Dorsolateral prefrontal cortex (tissue), 122 donors: ENCODE measurements at places on chromosomes 7 and 10. TPM values are rescaled to one million over a fixed set of nuclear protein-coding genes. Genes with fewer than 3 reads are reported as not detected.

The CASTOR2 gene
- 103 TPM for total RNA-seq

GRCh38 chr10:75575940-75576339, 144.5 kb downstream of the LRMDA start:
- DNase-seq = no peak

GRCh38 chr7:38185395-38186307, 7.6 kb downstream of the STARD3NL start:
- DNase-seq = no peak

The TSPAN12 gene
- total RNA-seq = 5.0 TPM

The ZSCAN21 gene
- 16.2 TPM for total RNA-seq

- no peak for DNase-seq
Measured at GRCh38 chr7:110718503-110719205, 372.3 kb upstream of the LRRN3 start.

- DNase-seq = no peak
Measured at GRCh38 chr7:85529831-85530230, 343.0 kb upstream of the SEMA3D start.

DNA sequence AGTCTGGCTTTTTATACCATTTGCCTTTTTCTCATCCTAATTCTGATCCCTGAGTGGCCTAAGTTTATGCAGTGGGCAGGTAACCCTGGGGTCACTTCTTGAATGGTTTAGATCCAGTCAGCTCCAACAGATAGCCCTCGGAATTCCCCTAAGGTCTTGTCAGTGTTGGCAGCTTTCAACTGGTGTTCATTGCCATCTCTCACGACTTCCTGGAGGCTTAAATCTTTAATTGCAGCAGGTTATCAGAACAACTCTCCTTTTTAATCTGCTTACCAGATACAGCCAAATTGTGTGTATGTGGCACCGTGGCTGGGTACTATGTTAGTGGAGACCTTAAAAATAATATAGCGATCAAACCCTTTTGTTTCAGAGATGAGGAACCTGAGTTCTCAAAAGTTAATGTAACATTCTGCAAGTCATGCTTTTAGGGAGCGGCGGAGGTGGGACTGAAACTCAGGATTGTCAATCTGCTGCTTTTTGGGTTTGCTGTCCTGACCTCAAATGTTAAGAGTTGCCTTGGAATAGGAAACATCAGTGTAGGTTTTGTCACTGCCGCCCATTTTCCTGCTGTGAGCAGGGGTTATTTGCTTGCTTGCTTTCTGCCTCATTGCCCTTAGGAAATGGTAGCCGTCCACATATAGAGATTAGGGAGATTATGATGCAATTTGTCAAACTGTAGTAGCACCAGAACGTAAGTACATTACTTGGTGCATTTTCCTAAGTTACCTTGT, 818 bp downstream of the DLD start:
- no peak for DNase-seq

GRCh38 chr10:49394933-49395740, 752 bp downstream of the DRGX start:
- DNase-seq = no peak

The PFKP gene
- total RNA-seq = 291 TPM

DNA sequence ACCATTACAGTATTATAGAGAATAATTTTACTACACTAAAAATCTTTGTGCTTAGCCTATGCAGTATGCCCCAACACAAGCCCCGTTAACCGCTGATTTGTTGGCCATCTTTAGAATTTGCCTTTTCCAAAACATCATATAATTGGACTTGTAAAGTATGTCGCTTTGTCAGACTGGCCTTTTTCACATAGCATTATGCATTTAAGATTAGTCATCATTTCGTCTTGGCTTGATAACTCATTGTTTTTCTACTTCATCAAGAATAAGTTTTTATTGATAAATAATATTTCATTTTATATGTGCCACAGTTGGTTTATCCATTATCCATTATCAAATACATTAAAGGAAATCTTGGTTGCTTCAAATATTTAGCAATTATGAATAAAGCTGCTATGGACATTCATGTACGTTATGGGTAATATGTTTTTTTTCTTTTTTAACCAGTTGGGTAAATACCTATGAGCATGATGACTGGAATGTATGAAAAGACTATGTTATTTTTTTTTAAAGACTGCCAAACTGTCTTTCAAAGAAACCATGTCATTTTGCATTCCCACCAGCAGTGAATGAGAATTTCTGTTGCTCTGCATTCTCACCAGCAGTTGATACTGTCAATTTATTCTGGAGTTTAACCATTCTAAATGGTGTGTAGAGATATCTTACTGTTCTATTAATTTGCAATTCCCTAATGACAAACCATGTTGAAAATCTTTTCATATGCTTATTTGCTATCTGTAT, 273.1 kb upstream of the KCND2 start:
- no peak for DNase-seq

The ITPRID1 gene
- not detected for total RNA-seq

The IFIT1B gene
- total RNA-seq = not detected

The IGFBP1 gene
- 0.36 TPM for total RNA-seq

GRCh38 chr10:80132299-80133139, at the start of gene PLAC9:
PLAC9 (plus strand) TSS chr10:80132730; CDS start chr10:80132763, 33 bp downstream.
- no peak for DNase-seq

The ACTL6B gene
- 55.9 TPM for total RNA-seq

The TMEM196 gene
- 18.4 TPM for total RNA-seq

DNA sequence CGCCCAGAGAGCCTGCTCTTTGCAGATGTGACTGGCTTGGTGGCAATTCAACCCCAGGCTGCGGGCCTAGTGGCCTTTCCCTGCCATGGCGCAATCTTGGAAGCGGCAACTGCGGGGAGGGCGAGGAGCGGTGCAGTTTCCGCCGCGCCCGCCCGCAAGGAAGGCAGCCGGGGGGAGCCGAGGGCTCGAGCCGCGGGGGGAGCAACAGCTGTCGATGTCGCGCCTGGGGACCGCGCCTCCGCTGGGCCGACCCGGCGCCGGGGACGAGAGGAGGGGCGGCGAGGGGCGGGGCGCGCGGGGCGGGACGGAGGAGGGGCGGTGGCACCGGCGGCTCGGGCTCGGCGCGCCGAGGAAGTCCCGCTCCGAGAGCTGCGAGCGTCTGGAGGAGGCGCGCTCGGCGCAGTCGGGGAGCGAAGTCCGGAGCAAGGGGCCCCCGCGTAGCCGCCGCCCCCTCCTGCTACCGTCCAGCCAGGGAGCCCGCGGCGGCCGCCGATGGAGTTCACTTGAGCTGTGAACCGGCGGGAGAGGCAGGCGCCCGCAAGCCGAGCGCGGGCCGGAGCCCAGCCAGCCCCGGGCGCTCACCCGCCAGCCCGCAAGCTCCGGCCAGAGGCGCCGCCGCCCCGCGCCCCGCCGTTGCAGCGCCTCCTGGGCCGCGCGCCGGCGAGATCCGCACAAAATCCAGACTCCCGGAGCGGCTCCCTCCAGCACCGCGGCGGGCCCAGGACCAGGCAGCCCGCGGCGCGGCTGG, 438.1 kb upstream of the GALNT17 start:
- DNase-seq = peak; percentile 60

The ADRB1 gene
- 24.2 TPM for total RNA-seq

- DNase-seq = no peak
Measured at GRCh38 chr7:18004372-18004771, 23.3 kb downstream of the PRPS1L1 start.

The OPTN gene
- total RNA-seq = 139 TPM

The PI4K2A gene
- 25.7 TPM for total RNA-seq

- no peak for DNase-seq
Measured at GRCh38 chr7:20350996-20351692, 20.4 kb downstream of the ITGB8 start.

GRCh38 chr10:20087353-20087752, 271.1 kb downstream of the PLXDC2 start:
- DNase-seq = no peak

The KCP gene
- total RNA-seq = 0.63 TPM

DNA sequence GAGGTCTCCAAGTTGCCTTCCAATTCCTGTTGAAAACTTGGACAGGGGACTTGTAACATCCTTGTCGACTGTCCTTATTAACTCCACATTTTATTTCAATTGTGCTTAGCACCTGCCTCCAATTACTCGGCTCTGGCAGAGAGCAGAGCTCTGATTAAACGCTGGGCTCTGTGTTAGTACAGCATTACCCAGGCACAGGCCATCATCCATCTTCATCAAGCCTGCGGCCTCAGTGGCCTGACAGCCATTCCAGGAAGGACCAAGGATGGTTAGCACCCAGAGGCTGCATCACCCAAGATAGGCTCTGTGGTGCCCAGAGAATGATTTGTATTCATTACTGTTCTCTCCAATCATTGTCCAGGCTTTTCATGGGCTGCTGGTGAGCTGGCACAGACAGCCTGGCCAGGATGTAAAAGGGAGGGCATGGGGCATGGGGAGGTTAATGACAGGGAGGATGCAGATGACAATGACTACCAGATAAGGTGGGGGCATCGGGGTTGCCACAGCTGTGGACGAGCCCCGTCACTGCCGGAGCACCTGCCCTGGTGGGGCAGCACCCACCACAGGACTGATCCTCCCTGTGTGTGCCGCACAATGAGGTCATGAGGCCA, 123.3 kb downstream of the PTPN20 start:
- no peak for DNase-seq

The HBP1 gene
- 41.2 TPM for total RNA-seq

The DEPP1 gene
- 45.9 TPM for total RNA-seq

DNA sequence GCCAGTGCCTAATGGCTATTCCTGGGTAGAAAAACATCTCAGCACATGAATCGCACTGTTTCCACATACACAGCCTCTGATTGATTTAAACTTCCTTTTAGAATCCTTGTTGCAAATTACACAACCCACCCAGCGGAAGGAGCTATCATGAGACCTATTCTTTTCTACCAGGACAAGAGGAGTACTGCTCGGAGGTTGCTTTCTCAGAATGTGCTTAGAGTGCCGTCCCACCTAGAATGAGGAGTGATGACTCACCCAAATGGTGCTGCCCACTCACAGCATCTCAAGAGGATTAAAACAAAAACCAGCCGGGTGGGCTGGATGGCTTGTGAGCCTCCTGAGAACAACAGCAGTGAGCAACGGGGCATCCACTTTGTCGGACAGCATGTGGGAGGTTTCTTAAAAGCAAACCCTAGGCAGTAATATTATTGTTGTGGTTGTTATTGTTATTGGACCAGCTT, 128.9 kb downstream of the DGKI start:
- DNase-seq = peak; percentile 42

The NKX1-2 gene
- 0.82 TPM for total RNA-seq

The FAM149B1 gene
- 28.4 TPM for total RNA-seq

The CPVL gene
- 7.8 TPM for total RNA-seq

DNA sequence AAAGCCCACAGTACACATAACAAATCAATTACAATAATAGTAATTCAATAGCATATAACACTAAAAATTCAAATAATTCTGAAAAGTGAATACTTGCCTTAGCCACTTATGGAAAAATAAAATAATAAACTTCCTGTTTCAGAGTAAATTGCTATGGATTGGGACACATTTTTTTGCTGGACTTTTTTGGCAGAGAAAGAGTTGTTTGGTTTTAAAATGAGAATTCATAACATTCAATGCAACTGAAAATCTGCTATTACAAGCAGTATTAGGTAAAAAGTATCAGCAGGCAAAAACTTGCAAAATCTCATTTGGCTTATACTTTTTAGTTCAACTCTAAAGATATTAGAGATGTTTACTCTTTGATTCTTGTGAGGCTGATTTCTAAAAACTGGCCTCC, 141.7 kb downstream of the NRCAM start:
- DNase-seq = no peak

- DNase-seq = no peak
Measured at GRCh38 chr10:15898046-15898445, 37.7 kb upstream of the MINDY3 start.

DNA sequence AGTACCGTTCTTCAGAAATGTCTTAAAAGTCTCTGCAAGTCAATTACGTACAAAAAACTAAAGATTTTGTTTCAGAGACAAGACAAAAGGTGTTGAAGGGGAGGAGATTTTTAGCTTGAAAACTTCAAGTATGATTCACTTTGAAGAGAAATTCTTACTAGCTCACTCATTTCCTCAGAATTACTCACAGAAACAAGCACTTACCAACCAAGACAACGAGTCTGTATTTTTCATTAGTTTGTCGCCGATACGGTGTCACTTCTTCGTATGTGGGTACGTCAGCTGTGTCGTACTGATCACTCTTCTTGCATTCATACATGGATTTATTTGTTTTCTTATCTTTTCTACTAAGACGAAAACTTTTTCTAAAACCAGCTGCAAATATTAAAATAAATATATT, 90.6 kb upstream of the ODAD2 start:
- DNase-seq = no peak

The DKK1 gene
- total RNA-seq = 1.4 TPM

DNA sequence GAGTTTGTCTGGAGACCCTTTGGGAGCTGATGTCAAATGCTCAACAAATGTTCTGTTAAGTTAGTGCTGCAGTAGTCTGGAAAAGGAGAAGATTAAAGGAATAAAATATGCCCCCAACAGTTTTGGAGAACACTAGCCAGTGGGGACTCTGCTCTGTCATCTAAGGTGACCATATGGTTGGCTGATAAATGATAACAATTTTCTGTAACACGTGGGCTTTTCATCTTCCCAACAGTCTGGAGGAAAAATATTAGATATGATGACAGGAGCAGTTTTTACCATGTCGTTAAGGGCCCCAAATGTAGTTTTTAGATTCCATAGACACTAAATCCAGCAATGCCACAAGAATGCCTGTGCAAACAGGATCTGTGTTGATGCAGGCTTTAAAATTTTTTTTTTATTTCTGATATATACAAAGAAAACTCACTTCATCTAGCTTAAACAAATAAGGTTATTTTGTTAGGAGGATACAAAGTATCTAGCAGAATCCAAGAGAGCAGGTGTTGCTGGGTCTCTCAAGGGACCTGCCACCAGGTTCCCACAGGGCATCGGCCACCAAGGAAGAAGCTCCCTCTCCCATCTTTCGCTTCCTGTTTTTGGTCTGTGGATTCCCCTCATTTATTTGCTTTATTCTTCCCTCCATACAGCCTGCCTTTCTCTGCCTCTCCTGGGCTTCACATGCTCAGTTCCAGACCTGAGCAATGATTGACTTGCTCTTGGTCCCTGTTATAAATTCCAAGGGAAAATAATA, 6.2 kb upstream of the CFAP58 start:
- DNase-seq = no peak

DNA sequence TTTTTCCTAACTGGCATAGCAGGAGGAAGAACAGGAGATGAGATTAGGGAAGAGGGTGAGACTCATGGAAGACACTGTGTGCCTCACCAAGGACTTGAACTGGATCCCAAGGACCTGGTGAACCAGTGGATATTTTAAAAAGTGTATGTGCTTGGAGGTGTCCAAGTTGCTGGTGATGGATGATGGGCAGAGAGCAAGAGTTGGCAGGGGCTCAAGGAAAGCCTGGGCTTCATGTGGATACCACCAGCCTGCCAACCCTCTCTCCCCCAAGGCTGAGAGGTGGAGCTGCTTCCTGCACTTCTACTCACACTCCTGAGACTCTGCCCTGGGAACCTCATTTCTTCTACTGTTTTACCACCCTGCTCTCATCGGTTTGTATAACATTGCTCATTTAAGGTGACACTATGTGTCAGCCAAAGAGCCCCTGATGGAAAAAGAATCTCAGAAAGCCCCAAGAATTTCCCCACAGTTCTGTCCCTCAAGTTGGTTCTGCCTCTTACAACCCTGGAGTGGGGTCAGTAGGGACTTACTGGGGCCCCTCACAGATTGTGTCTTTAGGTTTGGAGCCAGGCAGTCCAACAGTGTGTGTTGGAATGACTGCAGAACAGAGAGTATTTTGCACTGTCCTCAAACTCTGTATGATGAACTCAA, 56.2 kb upstream of the PDCD4 start:
- no peak for DNase-seq

GRCh38 chr7:7054252-7054830, 128.0 kb upstream of the C1GALT1 start:
- no peak for DNase-seq

GRCh38 chr10:51255381-51255780, 181.1 kb downstream of the PRKG1 start:
- DNase-seq = no peak

GRCh38 chr10:132061465-132061864, 4.3 kb upstream of the JAKMIP3 start:
- DNase-seq = no peak
